ENCODE measurements at places on chromosomes 3 and 15.

GRCh38 chr3:20846832-20847231 lies 660.8 kb upstream of the SGO1 start:
- DNase-seq, result no peak

GRCh38 chr3:40973141-40973540 lies 226.2 kb upstream of the CTNNB1 start:
- no peak for DNase-seq

GRCh38 chr15:76440441-76440840 lies 103.9 kb downstream of the ISL2 start:
- DNase-seq, result no peak

DNA sequence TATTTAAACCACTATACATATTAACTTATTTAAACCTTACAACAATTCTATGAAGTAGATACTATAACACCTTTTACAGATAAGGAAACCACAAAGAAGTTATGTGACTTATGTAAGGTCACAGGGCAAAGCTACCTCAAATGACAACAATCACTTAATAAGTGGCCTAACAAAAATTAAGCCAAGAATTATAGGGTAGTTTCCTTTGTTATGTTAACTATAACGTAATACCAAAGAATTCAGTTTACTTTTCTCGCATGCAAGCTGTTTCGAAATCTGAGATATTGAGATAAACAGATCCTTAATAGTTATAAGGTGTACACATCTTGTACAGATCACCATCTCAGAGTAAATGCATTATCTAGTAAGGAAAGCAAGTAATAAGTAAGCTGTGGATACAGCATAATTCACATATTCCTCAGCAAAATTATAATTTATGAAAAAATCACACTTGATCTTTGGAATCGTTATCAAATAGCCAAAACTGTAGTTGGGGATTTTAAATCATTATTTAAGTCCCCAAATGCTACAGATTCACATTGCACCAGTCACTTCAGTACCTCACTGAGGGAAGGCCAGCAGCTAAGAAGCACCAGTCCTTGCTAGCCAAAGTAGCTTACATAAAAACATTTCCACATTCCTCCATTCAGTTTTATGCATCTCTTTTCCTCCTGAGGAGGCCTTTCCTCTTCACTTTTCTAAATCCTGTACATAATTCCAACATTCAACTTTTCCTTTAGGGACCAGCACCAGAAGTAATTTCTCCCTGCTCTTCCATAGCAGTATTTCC lies 226.8 kb downstream of the TBC1D5 start:
- no peak for DNase-seq

- peak; percentile 87 for DNase-seq
Observed at GRCh38 chr3:114319453-114319852, 25.6 kb downstream of the TIGIT start.

DNA sequence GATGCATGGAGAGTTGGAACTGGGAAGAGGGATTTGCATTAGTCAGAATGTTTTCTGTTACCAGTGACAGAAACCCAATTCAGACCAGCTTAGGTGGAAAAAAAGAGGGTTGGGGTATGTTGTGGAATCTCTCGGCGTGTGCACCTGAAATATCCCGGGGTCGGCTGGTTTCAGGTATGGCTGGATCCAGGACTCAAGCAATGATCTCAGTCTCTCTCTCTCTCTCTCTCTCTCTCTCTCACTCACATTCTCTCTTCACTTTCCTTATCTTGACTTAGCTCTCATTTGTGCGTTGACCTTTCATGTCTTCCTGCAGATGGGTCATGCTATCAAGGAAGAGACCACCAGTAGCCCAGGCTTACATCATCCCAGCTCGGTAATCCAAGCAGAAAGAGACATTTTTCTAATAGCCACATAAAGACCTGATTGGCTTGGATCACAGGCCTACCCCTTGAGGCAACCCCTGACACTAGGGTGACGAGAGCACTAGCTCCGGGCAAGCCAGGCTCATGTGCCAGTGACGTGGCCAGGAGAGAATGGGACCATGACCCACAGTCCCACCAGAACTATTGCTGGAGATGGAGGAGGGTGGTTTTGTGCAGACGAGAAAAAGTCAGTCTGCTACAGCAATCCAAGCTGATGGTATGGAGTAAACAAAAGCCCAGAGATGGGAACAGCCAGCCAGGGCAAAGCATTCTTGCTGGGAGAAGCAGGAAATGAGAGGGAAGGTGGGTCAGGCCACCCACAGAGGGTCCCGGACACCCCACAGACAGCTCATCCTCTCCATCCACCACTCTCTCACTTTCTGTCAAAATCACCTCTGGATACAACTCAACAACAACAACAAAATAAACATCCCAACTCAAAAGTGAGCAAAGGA lies 91.7 kb downstream of the CHSY1 start:
- no peak for DNase-seq

GRCh38 chr3:94441494-94441847 lies 378.6 kb downstream of the NSUN3 start:
- no peak for DNase-seq

GRCh38 chr15:88874684-88875083 lies 20.7 kb downstream of the HAPLN3 start:
- no peak for DNase-seq

DNA sequence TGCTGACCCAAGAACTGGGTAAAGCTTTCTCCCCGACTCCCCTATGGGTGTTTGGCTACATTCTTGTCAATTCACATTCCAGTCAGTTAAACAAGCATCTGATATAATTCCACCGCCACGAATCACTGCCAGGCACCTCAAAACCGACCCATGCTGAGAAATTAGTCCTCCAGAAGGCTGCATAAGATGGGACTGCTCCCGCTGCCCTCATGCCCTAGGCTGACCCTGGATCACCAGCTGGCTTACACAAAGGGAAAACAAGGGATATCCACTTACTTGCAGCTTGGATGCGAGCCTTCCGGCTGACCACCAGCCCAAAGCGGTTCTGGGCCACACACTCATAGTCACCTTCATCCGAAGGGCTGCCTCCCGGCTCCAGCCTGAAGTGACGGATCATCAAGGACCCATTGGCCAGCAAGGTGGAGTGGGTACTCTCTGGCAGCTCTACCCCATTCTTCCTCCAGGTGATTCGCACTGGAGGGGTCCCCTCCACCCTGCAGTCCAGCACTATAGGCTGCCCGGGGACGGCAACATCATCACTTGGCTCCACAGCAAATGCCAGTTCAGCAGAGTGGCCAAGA lies 2.9 kb downstream of the IGDCC3 start:
- no peak for DNase-seq

- DNase-seq, result no peak
Observed at GRCh38 chr15:35603301-35603700, 57.3 kb upstream of the DPH6 start.

- no peak for DNase-seq
Observed at GRCh38 chr3:159771865-159772611, 216.6 kb upstream of the IL12A start.

DNA sequence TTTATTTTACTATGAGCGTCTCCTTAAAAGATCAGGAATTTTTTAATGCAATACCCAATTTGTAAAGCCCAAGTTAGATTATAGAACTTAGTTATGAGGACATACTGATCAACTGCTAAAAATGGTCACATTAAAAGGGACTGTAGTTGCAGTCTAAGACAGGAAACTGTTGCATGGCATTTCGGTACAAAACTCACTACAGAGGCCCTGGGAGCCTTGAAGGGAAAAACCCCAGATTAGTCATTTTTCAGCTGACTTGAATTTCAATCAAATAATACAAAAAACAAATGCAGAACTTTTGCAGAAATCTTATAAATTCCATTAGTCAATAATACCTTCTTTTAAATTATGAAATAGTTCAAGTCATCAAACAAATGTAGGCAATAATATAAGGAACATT lies 6.9 kb upstream of the PTX3 start:
- no peak for DNase-seq

- no peak for DNase-seq
Observed at GRCh38 chr15:39807791-39808190, 25.1 kb upstream of the FSIP1 start.

- no peak for DNase-seq
Observed at GRCh38 chr3:143037867-143038266, 36.5 kb downstream of the U2SURP start.

- no peak for DNase-seq
Observed at GRCh38 chr3:52838561-52839267, 3.9 kb upstream of the MUSTN1 start.

GRCh38 chr3:129985113-129985512 lies 10.6 kb downstream of the TRH start:
- DNase-seq, result no peak

DNA sequence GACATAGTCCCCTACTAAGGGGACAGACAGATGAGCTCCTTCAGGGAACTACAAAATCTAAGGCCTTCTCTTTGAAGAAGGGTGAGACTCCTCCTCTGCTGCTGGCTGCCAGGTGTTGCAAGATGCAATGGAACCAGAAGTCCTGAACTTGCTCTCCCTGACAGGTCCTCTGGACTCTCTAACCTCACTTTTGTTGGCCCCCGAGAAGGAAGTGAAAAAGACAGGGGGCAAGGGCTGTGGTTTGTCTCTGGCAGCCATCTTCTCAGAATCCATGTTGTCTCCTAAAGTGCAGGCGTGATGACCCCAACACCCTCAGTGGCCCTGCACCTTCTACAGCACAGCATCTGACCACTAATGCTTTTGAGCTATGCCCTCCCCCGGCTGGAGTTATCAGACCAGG lies 292.5 kb downstream of the CHST2 start:
- no peak for DNase-seq

DNA sequence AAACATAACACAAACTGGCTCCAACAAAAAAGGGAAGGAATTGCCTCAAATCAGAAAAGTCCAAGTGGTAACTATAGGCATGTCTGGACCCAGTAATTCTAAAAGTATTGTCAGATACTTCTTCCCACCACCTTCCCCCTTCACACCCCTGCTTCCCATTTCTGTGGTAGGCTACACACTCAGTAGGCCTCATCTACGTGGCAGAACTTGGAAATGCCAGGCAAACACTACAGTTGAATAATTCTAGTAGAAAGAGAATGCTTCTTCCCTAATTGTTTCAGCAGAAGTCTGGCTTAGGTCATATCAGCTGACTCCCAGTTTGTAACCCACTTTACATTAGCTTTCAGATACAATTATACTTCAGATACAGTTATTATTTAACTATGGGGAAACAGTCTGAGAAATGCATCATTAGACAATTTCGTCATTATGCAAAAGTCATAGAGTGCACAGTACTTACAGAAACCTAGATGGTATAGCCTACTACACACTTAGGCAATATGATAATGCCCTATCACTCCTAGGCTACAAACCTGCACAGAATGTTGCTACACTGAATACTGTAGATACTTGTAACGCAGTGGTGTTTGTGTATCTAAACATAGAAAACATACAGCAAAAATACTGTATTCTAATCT lies 6.4 kb downstream of the SETMAR start:
- no peak for DNase-seq

- peak; percentile 63 for DNase-seq
Observed at GRCh38 chr3:80770106-80771074, 991.1 kb downstream of the GBE1 start.

DNA sequence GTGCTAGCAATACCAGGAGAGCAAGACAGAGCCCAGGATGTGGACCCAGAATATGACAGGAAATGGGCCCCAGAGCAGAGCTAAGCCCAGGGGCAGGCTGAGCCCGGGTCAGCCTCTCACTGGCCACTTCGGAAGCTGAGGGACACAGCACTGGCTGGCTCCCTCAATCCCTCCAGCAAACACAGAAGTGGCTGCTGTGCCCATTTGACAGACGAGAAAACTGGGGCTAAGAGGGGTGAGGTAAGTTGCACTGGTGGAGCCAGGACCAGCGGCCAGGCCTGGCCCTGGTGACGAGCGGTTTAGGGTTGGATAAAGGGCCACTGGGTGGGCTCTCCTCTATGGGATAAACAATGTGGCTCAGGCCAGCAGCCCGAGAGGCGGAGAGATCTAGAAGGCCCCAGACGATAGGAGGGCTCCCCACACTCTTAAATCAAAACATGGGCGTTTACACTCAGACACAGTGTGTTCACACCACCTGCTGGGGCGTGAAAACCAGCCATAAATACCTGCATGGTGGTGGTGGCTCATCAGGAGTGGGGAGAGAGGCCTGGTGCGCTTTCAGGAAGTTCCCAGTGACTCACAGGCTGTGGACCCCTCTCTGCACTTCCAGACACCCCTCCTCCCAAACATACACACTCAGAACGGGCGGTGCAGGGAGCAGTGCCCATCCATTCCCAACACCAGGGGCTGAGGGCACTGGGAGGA lies 12.0 kb upstream of the LINGO1 start:
- no peak for DNase-seq
